ENCODE measurements at places on chromosomes 2 and 18. TPM values are rescaled to one million over a fixed set of nuclear protein-coding genes. Genes with fewer than 3 reads are reported as not detected.
A peak's percentile ranks its signal among the peaks of the same experiment; 100 is the strongest.

The CNRIP1 gene
- total RNA-seq, result 37.7 TPM

The MAPRE3 gene
- total RNA-seq, result 7.9 TPM

The CYBRD1 gene
- total RNA-seq, result 248 TPM

The NT5DC4 gene
- total RNA-seq, result not detected

The POTEI gene
- not detected for total RNA-seq

The NRP2 gene
- 9.0 TPM for total RNA-seq

The HOXD10 gene
- 17.2 TPM for total RNA-seq

The RSAD2 gene
- total RNA-seq, result not detected

The TNP1 gene
- not detected for total RNA-seq

- DNase-seq, result no peak
Measured at GRCh38 chr2:154706660-154707059, 8.2 kb downstream of the KCNJ3 start.

- peak; percentile 92 for DNase-seq
Measured at GRCh38 chr2:221573430-221574230, 1.5 kb upstream of the EPHA4 start.

GRCh38 chr18:38923540-38923939 is 1357.9 kb upstream of the CELF4 start:
- no peak for DNase-seq

GRCh38 chr18:9066358-9066757 is 36.1 kb upstream of the NDUFV2 start:
- no peak for DNase-seq

DNA sequence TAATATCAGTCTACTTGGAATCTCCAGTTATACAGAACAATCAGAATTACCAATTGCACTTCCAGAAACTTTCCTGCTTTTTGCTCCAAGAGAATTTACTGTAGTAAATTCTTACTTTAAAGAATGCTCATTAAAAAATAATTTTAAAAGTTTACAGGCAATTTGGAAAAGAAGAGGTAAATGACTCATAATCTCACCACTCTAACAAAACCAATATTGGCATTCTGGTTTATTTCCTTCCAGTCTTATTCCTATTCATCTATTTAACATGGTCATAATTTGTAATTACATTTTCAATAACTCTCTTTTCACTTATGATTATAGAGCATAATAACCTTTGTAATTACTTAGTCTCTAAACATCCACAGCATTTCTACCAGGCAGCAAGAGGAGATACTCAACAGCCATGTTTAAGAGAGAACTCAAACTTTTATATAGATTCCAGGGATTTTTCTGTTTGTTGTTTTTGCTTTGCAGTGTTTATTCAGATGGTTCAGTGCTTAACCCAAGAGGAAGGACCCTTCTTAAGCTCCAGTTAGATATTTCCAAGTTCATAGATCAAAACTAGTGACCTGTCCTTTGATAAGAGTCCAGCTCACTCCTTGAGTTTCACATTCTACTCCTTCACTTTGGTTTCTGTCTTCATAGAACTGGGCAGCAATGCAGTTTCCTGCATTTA is 464.7 kb downstream of the TXNL1 start:
- no peak for DNase-seq

- no peak for DNase-seq
Measured at GRCh38 chr2:27664154-27664574, 475 bp downstream of the SLC4A1AP start.

- peak; percentile 50 for DNase-seq
Measured at GRCh38 chr2:11408959-11409571, 56.9 kb downstream of the E2F6 start.

DNA sequence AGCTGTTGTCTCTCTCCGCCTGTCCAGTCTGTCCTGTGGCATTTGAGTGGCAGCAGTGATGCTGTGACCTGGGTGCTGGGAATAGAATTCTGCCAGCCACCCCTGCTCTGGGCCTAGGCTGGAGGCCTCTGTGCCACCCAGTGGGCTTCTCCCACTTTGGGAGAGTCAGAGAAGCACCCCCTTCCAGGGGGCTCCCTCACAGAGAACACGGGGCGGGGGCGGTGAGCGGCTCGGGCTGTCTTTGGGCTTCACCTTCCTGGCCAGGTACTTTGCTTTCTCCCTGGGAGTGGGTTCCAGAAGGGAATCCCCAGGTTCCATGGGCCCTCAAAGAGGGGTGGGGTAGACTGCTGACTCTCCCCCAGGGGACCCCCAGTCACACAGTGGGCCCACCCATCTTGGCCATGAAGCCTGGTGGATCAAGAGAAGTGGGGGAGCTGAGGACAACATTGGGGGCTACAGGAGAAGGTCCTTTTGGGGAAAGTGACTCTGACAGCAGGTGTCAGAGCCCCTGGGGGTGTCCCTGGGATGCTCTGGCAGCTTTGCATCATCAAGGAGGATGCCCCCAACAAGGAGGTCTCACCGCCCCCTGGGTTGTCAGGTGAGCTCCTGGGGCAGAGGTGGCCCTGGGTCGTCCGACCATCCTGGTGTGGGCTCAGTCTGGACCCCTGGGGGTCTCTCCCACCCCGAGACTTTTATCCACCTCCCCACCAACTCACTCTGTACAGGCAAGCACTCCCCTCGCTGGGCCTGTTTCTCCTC is 18.8 kb upstream of the BOK start:
- DNase-seq, result no peak

DNA sequence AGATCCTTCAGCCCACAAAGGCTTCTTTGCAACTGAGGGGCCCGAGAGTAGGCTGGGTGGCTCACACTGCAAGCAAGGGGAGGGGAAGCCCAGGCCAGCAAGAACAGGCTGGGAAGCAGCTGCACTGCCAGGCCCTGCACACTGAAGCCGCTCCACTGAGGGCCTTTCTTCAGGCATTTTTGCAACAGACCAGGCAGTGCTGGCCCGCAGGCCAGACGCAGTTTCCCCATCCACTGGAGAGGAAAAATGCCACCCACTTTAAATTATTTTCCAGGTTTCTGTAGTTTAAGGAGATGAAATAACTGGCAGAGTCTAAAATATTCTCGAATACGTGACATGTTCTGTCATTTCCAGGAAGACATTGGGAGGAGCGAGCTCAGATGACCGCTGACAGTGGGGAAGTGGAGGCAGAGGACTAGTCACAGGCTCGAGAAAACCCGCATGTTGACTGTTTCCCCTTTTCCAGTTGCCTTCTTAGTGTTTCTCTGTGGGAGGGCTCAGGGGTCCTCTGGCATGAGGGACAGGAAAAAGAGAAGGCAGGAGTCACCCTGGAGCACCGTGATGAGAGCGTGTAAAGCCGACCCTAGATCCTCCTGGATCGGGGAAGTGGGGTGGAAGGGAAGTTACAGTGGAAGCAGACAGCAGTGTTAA is 53.3 kb upstream of the B3GNT7 start:
- DNase-seq, result no peak

DNA sequence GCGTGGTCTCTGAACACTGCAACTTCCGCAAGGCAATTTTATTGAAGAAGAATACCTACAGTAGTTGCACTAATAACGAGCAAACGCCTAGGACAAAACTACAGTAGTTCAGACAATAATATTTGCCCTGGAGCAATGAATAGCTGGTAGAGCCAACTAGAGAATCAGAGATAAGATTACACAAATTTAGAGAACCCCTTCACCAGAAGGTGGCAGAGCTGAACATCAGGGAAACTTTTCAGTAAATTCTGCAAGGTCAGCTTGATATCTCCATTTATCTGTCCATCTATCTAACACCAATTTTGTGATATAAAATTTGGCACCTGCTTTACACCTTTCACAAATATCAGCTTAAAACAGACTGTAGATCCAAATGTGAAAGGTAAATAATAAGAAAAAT is 43.8 kb downstream of the CDH19 start:
- DNase-seq, result peak; percentile 9

- DNase-seq, result no peak
Measured at GRCh38 chr2:16263241-16263890, 323.0 kb downstream of the MYCN start.

- DNase-seq, result no peak
Measured at GRCh38 chr18:42828881-42829280, 286.6 kb downstream of the RIT2 start.

- no peak for DNase-seq
Measured at GRCh38 chr2:179817181-179817841, 44.1 kb downstream of the ZNF385B start.

GRCh38 chr2:43292851-43293743 is 66.7 kb upstream of the ZFP36L2 start:
- no peak for DNase-seq

DNA sequence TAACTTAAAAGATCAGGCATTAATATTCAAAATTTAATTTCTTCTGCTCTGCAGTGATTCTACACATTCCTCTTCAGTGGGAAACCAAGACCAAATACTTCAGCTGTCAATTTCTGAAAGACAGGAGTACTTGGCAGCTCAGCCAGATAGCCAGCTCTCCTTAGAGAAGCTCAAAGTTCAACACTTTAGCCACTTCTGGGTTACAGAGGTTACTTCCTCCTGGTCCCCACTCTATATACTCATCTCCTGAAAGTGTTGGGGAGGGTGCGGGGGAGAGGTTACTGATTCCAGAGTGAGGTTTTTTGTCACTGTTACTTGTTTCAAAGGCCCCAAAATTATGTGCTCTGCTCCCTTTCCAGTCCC is 4.1 kb downstream of the CYTIP start:
- no peak for DNase-seq

DNA sequence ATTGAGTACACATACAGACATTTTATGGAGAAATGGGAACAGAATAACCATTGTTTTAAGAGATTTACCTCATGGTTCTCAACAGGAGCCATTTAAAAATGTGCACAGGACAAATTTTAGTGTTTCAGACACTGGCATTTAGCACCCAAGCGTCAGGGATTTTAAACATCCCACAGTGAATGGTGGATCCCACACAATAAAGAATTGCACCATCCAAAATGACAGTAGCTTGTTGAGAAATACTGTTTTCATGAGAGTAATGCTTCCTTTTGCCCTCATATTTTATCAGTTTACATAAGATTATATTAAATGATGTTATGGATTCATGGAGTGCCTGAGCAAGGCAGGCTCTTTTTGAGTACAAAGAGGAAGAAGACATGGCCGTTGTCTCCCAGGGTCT is 54.0 kb downstream of the MFSD6 start:
- DNase-seq, result no peak

- no peak for DNase-seq
Measured at GRCh38 chr18:75142677-75143076, 66.3 kb downstream of the PTGR3 start.

DNA sequence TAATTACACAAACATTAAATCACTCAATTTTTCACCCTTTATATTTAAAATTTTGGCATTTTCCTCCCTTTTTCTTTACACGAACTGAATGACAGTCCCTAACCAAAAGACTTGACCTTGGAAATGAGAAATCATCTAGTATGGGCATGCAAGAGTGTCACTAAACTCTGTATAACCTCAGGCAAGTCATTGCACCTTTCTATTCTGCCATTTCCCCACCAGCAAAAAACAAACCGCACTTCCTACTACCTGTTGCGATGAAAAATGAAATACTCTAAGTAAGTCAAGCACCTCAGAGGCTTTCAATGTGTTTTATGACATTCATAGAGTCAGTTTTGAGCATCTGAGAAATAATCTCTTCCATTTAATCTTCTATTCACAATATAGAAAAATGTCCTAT is 44.1 kb downstream of the ANKRD44 start:
- DNase-seq, result no peak

DNA sequence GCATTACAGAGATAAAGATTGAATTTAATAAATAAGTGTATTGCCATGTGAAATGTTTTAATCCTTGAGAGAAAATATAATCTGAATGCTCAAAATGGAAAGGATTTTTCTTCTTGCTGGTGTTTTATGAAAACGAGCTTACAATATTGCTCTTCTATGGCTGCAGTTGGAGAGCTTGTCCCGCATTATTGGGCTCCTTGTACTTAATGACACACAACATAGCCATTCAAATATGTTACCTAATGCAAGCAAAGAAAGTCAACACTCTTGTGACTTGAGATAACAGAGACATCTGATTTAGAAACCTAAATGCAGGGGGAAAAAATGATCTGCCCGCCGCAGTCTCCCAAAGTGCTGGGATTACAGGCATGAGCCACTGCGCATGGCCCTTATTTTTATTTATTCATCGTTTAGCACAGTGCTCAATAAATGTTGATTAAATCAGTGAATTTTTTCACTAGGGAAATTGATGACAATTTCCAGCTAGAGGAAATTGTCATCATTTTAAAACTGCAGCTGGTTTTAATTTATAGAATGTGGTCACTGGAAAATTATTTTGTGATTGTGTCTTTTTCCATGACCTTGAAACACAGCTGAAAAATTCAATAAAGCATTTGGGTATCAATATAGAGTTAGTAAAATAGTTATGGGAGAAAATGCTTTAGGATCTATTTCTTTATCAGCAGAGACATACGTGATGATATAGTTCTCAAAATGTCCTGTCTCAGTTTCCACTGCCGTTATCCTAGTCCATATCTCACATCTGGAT is 2.4 kb upstream of the PRKD3 start:
- peak; percentile 40 for DNase-seq

- DNase-seq, result no peak
Measured at GRCh38 chr2:221264318-221264717, 307.8 kb downstream of the EPHA4 start.

DNA sequence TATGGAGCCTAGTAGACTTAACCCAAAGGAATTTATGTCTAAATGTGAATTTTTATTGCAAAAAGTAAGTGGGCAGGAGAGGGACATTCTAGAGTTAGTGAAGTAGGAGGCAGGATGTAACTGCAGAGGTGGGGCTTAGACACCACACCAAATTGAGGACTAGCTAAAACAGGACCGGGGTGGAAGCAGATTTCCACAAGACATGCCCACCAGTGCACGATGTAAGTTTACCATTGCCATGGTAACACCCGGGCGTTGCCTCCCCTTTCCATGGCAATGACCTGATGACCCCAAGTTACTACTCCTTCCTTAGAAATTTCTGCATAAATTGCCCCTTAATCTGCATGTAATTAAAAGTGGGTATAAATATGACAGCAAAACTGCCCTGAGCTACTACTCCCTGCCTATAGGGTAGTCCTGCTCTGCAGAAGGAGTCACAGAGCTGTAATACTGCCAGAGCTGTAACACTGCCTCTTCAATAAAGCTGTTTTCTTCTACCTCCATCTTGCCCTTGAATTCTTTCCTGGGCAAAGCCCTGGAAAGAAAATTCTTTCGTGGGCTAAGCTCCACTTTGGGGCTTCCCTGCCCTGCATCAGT is 509.7 kb downstream of the ERBB4 start:
- no peak for DNase-seq

GRCh38 chr2:45380131-45380836 is 230.8 kb downstream of the SRBD1 start:
- peak; percentile 75 for DNase-seq

GRCh38 chr2:157169889-157170288 is 87.6 kb upstream of the GALNT5 start:
- DNase-seq, result no peak

DNA sequence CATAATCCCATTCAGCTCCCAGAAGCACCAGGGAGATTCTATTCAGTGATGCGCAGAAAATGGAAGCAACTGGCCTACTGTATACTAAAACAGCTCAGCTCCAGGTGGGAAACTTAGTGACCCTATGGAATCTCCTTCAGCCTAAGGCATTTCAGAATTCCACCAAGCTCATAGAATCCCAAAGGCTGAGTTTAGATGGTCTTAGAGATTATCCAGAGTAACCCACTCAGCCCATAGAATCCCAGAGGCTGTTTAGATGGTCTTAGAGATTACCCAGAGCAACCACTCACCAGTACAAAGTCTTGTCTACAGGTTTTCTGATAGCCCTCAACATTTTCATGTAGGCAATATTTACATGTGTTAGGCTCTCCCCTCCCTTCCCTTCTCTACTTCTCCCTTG is 232.0 kb upstream of the SLC14A2 start:
- DNase-seq, result no peak

Measured in GM23248 (cell line).